NCI-H1105 treated with DMSO at 0.1 percent for 48 hours (cell line): ENCODE measurements at places on chromosomes 5 and 9.
A peak's percentile ranks its signal among the peaks of the same experiment; 100 is the strongest.

GRCh38 chr5:107817951-107818350 lies 147.2 kb upstream of the EFNA5 start:
- no peak for DNase-seq

- DNase-seq, result no peak
Observed at GRCh38 chr9:117725426-117725887, 21.3 kb downstream of the TLR4 start.

- DNase-seq, result no peak
Observed at GRCh38 chr5:146084376-146084775, 21.0 kb downstream of the PLAC8L1 start.

DNA sequence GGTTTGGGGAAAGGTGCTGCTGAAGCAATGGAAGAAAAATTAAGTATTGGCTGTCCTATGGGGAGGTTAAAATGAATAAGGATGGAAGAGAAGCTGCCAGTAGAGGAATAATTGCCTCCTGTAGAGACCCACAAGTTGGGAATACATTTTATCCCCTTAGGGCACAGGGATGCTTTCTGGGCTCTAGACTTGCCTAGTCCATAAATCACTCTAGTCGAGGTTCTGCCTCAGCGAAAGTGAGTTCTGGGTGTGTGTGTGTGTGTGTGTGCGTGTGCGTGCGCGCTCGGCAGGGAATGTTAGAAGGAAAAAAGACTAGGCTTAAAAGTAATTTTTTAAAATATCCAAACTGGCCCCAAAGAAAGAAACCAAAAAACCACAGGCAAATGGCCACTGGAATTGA lies 291.6 kb downstream of the DOCK8 start:
- no peak for DNase-seq

DNA sequence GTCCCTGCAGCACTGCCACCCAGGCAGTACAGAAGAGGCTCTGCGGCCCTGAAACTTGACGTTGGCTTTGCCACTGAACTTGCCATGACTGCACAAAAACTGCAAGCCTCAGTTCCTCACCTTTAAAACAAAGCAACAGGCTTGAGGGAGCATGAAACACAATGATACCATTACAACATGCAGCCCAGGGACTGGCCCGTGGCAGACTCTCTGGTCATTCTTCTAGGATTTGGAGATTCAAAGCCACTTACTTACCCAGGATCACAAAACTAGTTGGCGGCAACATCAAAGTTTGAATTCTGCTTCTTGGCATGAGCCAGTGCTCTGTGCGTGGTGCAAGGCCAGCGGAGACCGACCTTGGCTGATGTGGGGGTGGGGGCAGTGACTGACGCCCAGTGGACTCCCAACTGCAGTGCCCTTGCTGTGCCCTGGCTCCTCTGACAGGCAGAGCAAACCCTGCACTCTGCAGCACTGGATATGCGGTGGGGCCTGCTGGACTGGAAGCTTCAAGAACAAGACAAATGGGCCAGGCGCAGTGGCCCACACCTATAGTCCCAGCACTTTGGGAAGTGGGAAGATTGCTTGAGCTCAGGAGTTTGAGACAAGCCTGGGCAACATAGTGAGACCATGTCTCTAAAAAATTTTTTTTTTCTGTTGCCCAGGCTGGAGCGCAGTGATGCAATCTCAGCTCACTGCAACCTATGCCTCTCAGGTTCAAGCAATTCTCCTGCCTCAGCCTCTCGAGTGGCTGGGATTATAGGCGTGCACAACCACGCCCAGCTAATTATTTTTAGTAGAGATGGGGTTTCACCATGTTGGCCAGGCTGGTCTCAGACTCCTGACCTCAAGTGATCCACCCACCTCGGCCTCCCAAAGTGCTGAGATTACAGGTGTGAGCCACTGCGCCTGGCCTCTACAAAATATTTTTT lies 18.9 kb downstream of the SQSTM1 start:
- no peak for DNase-seq

GRCh38 chr9:71858102-71858798 lies 52.7 kb downstream of the ABHD17B start:
- no peak for DNase-seq

- no peak for DNase-seq
Observed at GRCh38 chr9:126152622-126153362, 173.8 kb upstream of the MVB12B start.

DNA sequence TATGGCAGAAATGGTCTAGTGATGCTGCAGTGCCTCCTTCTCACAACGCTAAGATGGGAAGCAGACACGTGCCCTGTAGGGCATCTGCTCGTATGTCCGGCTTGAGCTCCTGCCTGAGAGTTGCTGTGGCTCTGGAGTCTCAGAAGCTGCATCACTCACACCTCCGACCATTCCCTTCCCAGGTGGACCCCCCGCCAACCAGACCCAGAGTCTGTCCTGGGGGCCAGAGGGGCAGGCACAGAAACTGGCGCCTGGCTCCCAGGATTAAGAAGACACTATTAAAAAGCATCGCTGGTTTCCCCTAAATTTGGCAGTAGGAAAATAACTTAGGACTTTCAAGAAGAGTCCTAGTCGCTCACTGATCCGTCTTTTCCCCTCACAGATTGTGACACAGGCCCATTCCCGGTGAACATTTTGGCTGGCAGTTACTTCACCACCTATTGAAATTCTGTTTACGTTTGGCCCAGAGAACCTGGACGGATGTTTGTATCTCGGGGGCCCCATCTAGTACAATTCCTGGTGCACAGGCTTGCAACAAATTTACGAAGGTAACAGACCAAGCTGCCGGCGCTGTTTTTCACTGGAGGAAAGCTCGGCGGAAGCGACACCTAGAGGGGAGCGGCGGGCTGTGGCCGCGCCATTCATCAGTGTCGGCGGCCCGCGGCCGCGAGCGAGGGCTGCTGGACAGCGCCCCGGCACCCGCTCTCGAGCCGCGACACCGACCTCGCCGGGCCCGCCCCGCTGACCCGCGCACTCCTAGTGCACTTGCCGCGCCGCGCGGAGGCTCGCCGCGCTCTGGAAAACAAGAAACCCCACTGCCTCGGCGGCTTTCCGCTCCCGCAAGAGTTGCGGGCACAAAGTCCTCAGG lies 1.6 kb downstream of the FSTL4 start:
- DNase-seq, result peak; percentile 25
